ENCODE measurements at places on chromosomes 3 and 15.

DNA sequence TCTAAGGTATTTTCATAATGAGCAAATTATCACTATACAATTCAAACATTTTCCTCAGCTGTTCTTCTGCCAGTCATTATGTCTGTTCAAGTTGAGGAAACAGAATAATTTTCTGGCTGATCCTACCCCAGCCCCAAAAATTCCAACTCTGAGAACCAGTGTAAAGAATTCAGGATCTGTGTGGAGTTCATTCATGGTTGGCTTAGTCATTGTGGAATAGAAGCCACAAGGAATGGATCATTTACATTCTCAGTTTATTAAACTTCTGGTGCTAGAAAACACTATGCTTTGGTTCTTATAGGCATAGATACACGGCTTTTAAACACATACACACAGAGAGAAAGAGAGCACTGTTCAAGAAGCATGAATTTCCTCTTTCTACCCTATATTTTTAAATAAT is 134.6 kb downstream of the CMSS1 start:
- no peak for DNase-seq

- peak; percentile 64 for DNase-seq
These were observed 1.9 kb downstream of the PCLAF start for GRCh38 chr15:64379216-64379960.

GRCh38 chr3:140219291-140219690 is 284.3 kb downstream of the CLSTN2 start:
- no peak for DNase-seq

DNA sequence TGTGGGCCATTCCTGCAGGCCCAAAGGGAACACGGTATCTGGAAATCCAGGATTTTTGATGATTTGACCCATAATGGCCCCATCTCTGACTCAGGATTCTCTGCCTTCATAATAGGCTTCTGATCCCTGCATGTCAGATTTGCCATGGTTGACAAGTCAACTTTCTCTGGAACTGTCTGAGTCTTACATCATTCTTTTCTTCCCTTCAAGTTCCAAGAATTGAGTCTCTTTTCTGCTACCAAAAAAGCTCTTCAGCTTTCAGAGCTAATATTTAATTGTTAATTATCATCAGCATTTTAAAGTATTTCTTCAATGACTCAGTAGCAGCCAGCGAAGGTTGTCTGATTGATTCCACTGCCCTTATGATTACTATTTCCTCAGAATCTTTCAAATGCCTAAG is 244.4 kb upstream of the COL8A1 start:
- DNase-seq = no peak

- peak; percentile 9 for DNase-seq
These were observed 14.2 kb downstream of the EIF4E3 start for GRCh38 chr3:71710906-71711494.

DNA sequence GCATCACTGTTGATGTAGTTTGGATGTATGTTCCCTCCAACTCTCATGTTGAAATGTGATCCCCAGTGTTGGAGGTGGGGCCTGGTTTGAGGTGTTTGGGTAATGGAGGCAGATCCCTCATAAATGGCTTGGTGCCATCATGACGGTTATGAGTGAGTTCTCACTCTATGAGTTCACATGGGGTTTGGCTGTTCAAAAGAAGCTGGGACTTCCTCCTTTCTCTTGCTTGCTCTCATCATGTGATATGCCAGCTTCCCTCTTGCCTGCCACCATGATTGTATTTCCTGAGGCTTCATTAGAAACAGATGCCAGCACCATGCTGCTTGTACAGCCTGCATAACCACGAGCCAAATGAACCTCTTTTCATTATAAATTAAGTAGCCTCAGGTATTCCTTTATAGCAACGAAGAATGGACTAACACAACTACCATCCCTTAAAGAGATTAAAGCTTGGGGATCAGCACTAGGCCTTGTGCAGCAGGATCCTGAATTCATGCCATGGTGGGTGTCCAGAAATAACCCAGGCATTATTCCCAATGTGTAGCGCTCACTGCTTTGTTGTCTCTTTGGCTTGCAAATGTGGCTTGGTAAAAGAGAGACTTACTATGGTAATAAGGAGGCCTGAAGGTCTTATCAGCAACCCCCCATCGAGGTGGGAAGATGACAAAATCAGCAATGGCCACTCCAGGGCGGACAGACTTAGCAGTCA is 41.9 kb downstream of the NDUFB4 start:
- DNase-seq = no peak

DNA sequence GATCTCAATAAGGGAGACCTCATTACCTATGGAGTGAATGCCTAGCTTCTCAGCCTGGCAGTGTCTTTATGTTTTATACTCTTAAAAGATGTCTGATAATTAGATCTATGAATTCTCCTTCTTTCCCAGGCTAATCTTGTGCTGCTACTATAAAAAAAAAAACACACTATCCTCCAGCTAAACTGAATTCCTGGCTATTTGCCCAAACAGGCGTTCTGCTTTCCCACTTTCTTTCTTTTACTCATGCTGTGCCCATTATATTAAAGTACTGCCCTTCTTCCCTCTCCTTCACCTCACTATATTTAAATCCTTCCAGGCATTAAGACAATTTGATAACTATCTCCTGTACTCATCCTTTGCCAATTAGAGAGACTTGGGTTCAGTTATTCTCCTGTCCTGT is 1134.9 kb downstream of the ROBO2 start:
- DNase-seq = no peak

- DNase-seq = no peak
These were observed 99.2 kb upstream of the LRRN1 start for GRCh38 chr3:3699816-3700633.

DNA sequence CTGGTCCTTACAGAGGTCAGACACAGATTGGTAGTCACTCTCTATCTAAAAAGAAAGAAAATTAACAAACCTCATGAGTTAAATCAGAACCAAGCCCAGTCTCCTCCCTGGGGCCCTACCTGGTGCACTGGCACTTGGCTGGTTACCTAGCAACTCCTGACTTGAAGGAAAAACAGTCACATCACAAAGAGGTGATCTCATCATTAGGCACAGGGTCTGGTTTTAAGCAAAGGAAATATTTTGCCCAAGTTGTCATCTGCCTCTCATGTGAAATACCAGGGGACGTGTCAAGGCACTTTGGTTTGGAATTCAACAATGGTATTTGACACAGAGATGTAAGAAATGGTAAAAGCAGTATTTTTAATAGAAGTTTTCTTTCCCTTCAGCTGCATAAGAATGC is 47.7 kb upstream of the FMN1 start:
- DNase-seq = no peak

DNA sequence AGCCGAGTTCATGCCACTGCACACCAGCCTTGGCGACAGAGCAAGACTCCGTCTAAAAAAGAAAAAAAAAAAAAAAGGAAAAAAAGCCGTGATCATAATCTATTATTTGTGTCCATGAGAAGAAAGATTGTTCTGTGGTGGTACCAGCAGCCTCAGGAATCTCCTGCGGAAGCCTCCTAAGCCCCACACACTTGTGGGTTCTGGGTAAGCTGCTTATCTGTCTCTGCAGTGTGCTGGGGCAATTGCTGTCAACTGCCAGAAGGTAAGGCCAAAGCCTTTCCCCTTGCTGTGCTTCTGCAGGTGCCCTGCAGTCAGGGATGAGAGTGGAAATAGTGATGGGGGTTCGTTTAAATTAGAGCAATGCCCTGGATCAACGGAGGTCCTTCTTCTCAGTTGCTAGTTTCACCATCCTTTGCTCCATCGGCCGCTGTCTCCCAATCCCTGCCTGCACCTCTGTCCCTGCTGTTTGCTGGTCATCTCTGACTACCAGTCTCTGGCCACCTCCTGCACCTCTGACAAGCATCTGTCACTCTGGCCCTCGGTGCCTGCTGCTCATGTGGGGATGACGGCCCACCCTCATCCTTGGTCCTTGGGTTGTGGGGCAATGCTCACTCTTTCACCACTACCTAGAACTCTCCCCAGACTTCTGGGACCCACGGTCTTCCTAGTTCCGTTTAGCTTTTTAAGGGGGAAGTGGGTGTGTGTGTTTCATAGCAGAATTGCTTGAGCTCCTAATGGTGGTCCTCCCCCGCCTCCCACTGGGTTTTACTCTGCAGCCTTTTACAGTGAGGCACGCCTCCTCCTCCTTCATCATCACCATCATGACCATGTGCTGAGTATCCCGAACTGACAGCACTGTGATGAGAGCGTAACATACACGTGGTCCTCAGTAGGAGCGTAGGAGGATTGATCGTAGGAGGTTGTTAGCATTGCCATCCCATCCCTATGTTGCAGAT is 25.5 kb downstream of the CHRD start:
- no peak for DNase-seq
